NCI-H2029 (cell line): ENCODE measurements at places on chromosomes 7 and 10.

GRCh38 chr7:103487419-103487818, 41.4 kb upstream of the SLC26A5 start:
- DNase-seq: peak; percentile 4

- no peak for DNase-seq
Measured at GRCh38 chr7:121433775-121434174, 37.7 kb upstream of the FAM3C start.

GRCh38 chr7:42605406-42606192, 306.3 kb downstream of the C7orf25 start:
- DNase-seq: no peak

- DNase-seq: no peak
Measured at GRCh38 chr10:79236433-79236765, 110.9 kb upstream of the PPIF start.

GRCh38 chr10:10712155-10712704, 305.4 kb upstream of the CELF2 start:
- no peak for DNase-seq

DNA sequence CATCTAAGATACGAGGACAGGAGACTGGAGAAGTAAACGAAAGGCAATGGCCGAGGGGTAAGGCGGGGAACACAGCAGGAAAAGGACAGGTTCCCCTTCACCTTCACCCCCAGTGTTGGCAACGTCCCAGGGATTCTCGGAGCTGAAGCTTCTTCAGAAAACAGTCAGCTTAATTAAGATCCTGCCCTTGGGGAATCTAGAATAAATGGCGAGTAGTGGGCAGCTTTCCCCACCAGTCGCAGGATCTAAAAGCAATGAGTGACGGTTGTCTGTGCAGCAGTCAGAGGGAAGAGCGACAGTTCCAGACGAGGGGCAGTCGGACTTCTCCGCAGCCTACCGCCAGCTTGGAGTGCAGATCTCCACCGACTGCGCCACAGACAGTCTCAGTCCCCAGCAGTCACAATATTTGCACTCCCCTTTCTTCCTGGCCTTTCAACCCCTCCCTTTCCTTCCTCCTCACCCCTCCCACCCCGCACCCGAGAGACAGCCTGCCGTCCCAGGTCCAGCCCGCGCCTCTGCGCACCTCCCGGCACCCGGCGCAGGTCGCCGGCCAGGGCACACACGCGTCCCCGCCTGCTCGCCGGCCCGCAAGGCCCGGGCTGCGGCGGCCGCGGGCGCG, 10.9 kb upstream of the SP8 start:
- DNase-seq: no peak

DNA sequence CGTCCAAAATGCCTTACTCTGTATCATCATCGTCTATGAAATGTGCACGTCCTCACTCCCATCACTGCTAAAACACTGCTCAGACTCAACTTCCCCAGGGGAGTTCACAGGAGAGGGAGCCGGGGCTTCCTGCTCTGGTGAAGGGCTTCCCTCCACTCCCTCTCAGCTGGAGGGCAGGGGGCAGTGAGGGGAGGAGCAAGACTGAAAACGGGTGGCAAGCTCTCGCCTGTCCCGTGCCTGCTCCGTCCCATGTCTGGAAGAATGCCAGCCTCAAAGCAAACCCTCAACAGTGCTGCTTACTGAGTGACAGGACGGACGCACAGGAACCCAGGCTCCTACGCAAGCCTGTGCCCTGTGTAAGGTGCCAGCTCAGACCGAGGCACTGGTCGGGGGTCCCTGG, 25.1 kb downstream of the PRKAG2 start:
- DNase-seq: no peak

- DNase-seq: no peak
Measured at GRCh38 chr7:120703585-120704240, 154.2 kb downstream of the TSPAN12 start.

GRCh38 chr7:66639773-66640172, 11.1 kb downstream of the KCTD7 start:
- no peak for DNase-seq

DNA sequence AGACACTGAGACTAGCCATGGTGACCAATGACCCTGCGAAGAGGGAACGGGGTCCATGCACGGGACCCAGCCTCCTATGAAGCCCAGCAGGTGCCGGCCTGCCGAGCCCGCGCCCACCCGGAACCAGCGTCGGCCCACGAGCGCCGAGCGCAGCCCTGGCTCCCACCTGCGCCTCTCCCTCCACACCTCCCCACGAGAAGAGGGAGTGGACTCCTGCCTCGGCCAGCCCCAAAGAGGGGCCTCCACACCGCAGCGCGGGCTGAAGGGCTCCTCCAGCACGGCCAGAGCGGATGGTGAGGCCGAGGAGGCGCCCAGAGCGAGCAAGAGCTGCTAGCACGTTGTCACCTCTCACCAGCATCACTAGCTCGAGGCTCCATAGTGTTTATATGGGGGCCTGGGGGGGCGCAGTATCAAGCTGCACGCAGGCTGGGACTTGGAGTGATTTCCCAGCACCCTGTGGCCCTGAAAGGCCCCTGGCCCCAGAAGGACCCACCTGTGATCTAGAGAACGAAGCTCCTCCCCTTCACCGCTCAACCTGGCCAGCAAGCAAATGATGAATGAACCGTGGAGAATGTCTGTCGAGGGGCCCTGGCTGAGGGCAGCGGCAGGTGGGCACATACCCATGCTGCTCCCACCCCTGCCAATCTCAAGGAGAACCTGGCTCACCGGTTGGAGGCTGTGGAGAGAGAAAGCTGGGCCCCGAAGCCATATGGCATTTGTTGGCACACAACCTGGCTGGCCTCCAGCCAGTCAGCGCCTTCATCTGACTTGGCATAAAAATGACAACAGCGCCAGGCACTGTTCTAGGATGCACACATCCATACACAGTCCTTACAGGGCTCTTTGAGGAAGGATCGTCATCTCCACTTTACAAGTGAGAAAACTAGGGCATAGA, 30.7 kb downstream of the GHRHR start:
- no peak for DNase-seq

GRCh38 chr7:294440-295154, 4.6 kb downstream of the FOXL3 start:
- DNase-seq: no peak

DNA sequence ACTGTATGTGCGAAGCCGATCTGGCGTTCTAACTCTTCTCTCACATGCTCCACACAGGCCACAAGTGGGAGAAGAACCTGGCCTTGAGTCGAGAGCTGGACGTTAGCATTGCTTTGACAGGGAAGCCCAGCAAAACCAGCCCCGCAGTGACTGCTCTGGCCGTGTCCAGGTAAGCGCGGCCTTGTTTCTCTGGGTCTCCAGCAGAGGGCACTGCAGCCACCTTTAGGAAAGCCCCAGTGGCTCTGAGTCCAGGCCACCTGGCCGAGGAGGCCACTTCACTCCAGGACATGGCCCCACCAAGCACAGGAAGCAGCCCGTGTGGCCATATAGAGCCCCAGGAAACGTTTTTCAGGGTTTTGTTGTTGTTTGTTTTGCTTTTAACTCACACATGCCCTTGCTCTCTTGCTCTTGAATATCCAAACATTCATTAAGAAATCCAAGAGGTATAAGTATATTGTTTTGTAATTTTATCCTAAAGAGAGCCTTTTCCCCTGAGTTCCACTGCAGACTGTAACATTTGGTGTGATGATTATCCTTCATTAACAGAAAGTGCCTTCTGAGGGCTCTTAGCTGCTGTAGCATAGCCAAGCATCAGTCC, 41.8 kb upstream of the LRRC18 start:
- peak; percentile 1 for DNase-seq

- no peak for DNase-seq
Measured at GRCh38 chr7:129240119-129240820, 15.4 kb downstream of the AHCYL2 start.

DNA sequence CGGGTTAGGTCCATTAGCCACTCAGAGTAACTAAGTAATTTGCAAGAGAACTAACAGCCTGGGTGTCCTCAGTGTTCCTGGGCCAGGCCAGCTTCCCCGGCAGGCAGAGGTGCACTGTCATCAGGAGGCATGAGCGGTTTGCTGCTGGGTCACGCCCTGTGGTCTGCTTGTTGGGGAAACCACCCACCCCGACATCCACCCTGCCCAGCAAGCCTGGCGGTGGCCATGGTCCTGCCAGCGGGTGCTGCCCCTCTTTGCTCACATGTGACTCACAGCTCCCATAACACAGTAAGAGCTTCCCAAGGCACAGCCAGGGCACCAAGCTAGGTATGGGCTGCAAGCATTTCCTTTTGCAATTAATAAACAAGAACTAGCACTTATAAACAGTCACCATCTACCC, 75.9 kb downstream of the RGS10 start:
- no peak for DNase-seq

DNA sequence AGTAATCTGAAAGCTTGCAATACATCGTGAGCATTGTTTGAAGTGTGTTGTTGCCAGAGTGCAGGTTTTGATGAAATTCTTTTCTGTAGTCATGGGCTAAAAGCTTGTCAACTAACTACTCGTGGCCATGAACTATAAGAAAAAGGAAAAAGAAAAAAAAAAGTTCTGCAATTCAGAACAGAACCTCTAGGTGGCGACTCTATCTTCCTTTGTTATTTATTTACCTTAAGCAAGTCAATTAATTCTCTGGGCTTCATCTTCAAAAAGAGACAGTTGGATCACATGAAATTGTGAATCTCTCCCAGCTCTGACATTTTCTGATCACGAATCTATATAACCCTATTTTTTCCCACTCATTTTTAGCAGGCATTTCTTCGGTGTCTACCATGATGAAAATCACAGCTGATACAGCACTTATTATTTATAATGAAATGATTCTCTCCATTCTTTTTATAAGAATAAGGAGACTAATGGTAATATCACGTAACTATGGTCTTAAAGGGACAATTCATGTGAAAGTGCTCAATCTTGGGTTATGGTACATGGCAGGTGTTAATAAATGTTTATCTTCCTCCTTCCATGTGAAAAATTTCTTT, 18.8 kb downstream of the TMEM196 start:
- peak; percentile 35 for DNase-seq

DNA sequence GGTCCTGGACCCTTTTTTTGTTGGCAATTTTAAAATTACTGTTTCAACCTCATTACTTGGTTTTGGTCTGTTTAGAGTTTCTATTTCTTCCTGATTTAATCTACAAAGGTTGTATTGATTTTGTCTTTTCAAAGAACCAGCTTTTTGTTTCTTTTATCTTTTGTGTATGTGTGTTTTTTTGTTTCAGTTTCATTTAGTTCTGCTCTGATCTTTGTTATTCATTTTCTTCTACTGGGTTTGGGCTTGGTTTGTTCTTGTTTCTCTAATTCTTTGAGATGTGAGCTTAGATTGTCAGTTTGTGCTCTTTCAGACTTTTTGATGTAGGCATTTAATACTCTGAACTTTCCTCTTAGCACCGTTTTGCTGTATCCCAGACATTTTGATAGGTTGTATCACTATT, 8.5 kb upstream of the MRPS33 start:
- DNase-seq: no peak

DNA sequence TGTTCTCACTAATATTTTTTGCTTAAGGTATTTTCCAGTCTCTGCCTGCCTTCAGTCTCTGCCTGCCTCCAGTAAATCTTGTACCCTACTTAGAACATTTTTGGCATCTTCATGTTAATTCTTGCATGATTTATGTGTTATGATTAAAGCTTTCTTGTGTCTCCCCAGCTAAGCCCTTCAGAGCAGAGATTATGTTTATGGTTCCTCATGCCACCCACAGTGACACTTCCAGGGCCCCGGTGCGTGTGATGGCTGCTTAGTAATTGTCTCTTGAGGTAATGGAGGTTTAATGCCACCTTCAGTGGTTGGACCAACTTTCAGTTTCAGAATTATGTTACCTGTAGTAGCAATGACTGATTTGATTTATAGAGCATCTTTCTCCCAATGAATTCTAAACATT, 70.6 kb upstream of the MET start:
- DNase-seq: no peak

- no peak for DNase-seq
Measured at GRCh38 chr7:148173369-148173768, 417.2 kb upstream of the C7orf33 start.

DNA sequence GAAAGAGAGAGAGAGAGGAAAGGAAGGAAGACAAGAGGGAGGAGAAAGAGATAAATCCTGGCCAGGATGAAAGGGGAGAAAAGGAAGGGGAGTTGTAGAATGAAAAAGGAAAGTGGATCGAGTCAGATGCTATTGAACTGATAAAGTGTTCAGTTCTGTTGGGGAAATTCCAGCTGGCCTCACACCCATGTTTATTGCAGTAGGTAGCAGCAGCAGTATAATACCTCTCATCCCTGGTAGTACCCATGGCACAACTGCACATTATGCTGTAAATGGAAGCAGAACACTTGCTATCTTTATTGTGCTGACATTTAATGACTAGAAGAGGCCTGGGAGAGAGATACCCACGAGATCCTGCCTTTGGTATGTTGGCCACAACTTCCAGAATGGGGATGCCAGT, 178.1 kb downstream of the EVX1 start:
- DNase-seq: no peak

DNA sequence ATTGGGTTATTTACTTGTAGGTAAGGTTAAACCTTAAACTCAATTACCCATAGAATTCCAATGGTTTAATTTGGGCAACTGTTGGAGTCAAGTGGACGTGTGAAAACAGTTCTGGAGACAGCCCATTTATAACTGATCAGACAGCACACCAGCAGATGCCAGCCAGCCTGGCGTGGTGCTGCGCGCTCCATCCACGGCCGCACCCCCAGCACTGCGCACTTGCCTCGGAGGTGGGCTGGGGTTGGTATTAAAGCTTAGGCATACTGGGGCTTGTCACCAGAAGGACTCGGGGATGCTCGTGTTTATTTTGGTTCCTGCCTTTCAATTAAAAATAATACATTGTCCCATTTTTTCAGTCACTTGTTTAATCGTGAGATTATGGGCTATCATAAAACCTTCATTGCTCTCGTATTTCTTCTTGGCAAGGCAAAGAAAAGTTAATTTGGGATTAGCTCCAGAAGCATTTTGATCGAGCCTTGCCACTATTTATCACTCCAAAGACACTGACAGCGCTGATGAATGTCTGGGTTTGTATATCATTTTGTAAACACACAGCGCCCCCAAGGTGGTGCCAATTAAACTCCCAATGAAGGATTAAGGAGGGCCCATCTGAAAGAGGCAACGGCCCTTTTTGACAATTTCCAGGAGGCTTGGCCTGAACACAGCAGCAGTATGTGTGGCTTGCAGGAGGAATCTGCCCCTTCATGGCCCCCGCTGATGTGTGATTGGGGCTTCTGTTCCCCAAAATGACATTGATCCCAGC, 204.5 kb upstream of the CXCL12 start:
- DNase-seq: no peak

GRCh38 chr7:73577627-73578341, 595 bp downstream of the TBL2 start:
- no peak for DNase-seq

- DNase-seq: no peak
Measured at GRCh38 chr10:22681783-22682183, 32.6 kb downstream of the PIP4K2A start.
